A549 treated with GW870086 at 1 μM for 4 hours (cell line): ENCODE measurements at places on chromosomes 4 and X. TPM values are rescaled to one million over a fixed set of nuclear protein-coding genes. Genes with fewer than 3 reads are reported as not detected.

The RTL5 gene
- 1.8 to 2.5 TPM (median 2.1 TPM) in 5 replicates for total RNA-seq

The RAI2 gene
- total RNA-seq: 0.13 to 0.26 TPM (median 0.21 TPM) in 5 replicates

The TSPYL2 gene
- 10.2 to 14.1 TPM (median 12.7 TPM) in 5 replicates for total RNA-seq

The GBA3 gene
- total RNA-seq: not detected in 5 replicates

The TIMM17B gene
- total RNA-seq: 90.7 to 108 TPM (median 98.6 TPM) in 5 replicates

The LRIT3 gene
- total RNA-seq: 0.06 TPM in 1 of 5 replicates, not detected in the others

The FDCSP gene
- total RNA-seq: not detected in 5 replicates
